ENCODE measurements at places on chromosomes 4 and X. TPM values are rescaled to one million over a fixed set of nuclear protein-coding genes. Genes with fewer than 3 reads are reported as not detected.

- DNase-seq: no peak
These were observed 8.9 kb downstream of the MID2 start for GRCh38 chrX:107834275-107835201.

DNA sequence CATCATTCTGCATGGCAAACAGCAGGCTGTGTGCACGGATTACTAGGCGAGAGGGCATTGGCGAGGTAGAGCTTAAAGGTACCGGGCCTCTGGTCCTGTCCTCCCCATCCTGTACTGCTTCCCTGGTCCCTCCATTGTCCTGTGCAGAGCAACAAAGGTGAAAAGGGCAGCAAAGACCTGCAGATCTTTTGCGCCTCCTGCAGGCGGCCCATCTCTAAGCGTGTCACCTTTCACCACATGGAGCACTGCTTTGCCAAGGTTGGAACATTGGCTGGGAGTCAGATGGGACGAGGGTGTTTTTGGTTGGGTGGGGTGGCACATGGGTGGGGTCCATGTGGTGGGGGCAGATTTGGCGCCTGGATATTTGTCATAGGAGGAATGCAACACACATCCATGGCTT lies 64.7 kb upstream of the UXT start:
- no peak for DNase-seq

DNA sequence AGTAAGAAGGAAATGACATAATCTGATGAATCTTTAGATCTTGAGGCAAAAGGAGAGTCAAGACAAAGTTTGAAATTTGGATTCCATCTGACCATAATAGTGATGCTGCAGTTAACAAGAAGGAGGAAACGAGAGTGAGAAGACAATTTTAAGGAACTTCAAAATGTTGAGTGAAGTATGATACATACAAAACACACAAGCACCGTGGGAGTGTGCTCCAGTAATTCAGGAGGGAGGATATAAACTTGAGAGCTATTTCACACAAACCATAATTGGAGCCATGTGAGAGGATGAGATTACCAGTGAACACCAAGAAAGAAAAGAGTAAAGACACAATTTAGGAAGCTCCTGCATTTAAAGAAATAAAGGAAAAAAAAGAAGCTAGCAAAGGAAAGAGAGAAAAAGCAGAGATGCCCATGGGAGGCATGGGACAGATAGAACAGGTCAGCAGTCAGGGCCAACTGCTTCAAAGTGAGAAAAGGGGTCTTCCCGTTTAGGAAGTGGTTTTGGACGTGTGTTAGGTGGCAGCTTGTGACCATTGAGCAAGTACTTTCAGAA lies 150.7 kb upstream of the SLC7A11 start:
- no peak for DNase-seq

Gene USP9X
- 58.5 TPM for total RNA-seq

Gene HTN1
- total RNA-seq: not detected

Gene CLNK
- 2.0 TPM for total RNA-seq

Data from OCI-LY7 (cell line).